Naive thymus-derived CD4-positive, alpha-beta T cell (primary cell): ENCODE measurements at places on chromosomes 3 and 15. TPM values are rescaled to one million over a fixed set of nuclear protein-coding genes. Genes with fewer than 3 reads are reported as not detected.

GOLGA8B gene
- 319 TPM for total RNA-seq

VWA5B2 gene
- total RNA-seq, result not detected

EXD1 gene
- not detected for total RNA-seq

AAGAB gene
- total RNA-seq, result 19.5 TPM
